ENCODE measurements at places on chromosomes 16 and 17.

- DNase-seq: no peak
Measured at GRCh38 chr17:51230306-51230705, 29.5 kb downstream of the MBTD1 start.

DNA sequence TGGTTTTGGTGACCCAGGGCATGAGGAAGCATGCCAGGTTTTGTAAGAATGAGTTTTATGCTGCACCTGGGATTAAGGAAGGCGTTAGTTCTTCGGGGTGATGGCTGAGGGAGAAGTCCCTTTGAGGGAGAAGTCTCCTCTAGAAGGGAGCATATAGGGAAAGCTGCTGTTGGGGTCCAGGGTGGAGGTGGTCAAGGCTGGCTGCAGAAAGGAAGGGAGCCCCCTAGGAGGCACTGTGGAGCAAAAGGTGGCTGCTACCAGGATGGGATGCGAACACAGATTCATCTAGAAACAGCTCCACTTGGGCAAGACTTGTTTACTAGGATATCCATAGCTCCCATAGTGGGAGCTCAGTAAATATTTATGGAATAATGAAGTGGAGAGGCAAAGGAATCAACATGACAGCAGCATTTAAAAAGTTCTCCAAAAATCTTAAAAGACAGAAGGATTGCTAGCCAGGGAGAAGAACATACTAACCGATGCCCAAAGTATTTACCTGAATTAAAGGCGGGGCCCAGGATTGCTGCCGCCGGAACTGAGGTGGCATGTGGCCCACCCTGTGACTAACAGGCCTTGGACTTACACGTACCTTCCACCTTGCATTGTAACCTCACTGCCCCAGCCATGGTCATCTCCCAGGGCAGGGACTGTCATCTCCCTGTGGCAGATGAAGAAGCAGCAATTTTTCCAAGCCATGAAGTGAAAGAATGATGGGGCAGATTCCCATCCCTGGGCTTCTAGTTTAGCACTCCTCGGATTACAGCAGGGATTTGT lies 7.1 kb upstream of the LPCAT2 start:
- DNase-seq: no peak

- no peak for DNase-seq
Measured at GRCh38 chr16:75862098-75862386, 135.8 kb upstream of the CPHXL start.

DNA sequence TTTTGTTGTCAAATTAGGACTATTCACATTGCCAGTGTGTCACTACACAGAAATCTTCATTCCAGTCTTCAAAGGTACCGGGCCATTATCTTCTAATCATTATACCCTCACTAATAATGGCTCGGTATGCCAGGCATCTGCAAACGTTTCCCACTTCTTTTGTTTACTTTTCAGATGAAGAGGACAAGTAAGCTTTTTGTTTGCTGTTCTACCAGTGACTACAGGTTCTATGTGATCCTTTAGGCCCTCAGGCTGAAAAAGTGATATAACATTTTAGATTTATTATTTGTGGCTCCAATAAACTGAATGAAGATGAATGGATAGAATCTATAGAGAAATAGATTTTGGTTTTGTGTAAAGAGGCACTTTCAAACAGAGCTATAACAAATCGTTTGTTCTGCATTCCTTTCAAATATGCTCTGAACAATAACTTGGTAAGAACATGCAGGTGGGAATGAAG lies 403 bp upstream of the KRTAP3-1 start:
- DNase-seq: no peak

DNA sequence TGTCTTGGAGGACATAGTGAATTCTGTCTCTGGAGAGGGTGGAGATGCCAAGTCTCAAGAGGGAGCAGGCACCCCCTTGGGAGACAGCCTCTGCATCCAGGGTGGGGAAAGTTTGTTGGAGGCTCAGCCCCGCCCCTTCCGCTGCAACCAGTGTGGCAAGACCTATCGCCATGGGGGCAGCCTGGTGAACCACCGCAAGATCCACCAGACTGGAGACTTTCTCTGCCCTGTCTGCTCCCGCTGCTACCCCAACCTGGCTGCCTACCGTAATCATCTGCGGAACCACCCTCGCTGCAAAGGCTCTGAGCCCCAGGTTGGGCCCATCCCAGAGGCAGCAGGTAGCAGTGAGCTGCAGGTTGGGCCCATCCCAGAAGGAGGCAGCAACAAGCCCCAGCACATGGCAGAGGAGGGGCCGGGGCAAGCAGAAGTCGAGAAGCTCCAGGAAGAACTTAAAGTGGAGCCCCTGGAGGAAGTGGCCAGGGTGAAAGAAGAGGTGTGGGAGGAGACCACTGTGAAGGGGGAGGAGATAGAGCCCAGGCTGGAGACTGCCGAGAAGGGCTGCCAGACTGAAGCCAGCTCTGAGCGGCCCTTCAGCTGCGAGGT lies 5.2 kb downstream of the ZNF646 start:
- no peak for DNase-seq

DNA sequence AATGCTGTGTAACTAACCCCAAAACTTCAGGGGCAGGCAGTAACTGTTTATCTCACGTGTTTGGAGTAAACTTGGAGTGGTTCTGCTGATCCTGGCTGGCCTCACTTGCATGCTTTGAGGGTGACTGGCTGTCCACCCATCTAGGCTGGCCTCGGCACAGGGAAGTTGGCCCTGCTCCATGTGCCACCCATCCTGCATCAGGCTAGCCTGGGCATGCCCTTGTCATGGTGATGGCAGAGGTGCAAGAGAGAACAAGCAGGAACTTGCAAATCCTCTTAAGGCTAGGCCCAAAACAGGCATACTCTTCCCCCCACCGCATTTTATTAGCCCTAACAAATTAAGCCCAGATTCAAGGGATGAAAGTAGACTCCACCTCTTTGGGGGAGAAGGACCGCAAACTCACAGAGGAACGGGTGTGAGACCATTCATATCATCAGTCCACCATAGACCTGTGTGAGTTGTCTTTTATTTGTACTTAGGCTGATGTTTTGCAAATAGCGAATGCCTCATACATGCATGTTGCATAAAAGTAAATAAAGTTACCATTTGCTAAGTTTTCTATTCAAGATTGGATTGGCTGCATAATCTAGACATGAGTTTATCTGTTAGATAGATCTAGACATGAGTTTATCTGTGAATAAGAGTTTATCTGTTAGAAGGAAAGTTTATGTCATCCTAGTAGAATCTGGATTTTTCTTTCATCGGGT lies 221.0 kb downstream of the CCDC182 start:
- DNase-seq: no peak

DNA sequence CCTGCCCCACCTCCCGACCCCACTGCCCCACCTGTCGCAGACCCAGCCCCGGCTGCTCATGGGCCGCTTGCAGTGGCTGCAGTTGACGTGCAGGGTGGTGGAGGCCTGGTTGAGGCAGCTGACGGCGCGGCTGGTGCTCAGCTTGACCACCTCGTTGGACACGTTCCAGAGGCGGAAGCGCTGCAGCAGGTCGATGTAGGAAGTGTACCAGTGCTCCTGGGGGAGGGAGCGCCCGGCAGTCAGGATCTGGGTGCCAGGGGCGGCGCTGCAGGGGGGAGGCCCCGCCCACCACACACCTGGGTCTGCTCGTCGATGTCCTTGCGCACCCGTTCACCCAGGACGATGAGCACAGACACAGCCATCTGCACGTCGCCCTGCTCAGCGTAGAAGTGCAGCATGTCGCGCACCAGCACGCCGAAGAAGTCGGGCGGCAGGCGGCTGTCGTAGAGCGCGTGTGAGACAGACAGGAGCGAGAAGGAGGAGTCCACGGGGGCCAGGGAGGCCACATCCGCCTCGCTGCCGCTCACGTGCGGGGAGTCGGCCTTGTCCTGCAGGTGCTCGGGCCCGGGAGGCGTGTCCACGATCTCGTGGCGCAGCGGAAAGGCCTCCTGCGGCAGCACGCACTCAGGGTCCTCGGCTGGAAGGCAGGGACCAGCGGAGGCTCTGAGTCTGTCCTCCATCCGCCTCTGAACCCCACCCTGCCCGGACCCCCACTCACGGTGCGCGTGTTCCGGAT lies 995 bp upstream of the JMJD8 start:
- DNase-seq: no peak

GRCh38 chr16:11092788-11093571 lies 148.6 kb downstream of the CLEC16A start:
- no peak for DNase-seq

DNA sequence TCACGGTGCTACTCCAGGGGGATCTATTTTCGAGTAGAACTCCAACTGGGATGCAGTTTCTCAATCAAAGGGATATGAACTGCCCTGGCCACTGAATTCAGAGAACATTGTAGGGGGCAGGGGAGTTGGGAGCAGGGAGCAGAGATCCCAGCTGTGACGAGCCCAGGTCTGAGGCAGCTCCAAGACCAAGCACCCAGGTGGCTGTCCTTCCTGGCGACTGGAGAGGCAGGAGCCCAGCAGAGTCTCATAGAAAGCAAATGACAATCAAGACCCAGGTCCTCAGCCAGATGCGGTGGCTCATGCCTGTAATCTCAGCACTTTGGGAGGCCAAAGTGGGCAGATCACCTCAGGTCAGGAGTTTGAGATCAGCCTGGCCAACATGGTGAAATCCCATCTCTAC lies 60.1 kb downstream of the TK2 start:
- DNase-seq: no peak

DNA sequence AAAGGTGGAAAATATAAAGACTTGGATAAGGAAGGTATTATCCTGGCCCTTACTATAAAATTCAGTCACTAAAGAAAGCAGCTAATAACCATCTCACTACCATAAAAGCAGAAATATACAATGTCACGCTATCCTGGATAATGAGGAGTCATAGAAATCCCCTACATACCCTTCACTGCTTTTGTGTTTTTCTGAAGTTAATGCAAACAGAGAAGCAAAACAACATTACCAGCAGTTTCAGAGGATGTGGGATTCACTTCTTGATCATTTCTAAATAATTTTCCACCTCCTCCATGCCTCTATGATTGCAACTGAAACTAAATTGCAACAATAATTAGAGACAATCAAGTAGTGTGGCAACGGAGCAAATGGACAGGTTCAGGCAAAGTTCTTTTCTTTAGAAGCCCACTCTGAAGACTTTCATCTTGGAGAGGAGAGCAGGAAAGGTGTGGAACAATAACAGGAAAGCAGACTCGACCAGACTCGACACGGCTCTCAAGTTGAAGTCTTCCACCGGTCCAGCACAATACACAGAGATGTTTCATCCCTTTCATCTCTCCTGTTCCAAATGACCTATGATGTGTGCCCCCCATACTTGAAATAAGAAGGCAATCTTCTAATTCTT lies 10.2 kb downstream of the CYTH1 start:
- no peak for DNase-seq

GRCh38 chr16:85750827-85751697 lies at the start of gene C16orf74:
C16orf74 (minus strand) TSS chr16:85751096; CDS start chr16:85735217, 15,879 bp downstream.
- peak; percentile 50 for DNase-seq

DNA sequence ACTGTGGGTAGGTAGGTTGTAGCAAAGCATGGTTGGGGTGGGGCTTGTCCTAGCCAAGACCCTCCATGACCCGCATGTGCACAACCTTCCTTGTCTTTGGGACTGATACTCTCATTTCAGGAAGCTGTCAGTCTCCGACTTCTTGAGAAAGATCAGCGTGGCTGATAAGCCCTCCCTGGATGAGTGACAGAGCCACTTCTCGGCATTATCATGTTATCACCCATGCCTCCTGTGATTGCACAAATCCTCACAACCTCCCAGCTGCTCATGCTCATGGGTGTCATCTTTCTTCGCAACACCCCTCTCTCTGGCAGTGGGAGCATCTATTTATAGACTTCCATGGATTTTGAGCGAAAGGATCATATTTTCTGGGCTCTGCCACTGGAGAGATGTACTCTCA lies 314.2 kb downstream of the FOXL1 start:
- peak; percentile 49 for DNase-seq

DNA sequence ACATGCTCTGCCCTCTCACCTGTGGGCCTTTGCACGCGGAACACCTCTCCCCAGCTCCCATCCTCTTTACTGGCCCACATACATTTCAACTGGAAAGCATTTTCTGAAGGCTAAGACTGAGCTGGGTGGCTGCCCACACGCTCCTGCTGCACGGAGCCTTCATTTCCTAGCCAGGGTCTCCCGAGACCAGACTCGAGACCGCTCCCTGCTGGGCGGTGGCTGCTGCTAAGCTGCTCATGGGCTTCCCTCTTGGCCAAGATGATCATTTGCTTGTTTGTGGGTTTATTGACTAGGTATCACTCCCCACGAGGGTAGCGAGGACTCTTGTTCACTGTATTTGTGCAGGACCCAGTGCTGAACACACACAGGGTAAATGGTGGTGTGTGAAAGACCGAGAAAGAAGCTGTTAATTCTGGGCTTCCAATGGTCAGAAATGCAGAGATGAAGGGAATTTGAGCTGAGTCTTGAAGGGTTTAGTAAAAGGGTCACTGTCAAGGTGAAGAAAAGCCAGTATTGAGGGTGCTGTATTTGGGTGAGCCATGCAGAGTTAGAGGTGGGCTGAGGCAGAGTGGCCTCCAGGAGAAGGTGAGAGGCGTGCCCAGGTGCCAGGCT lies 907 bp downstream of the TRAPPC2L start:
- DNase-seq: peak; percentile 79

DNA sequence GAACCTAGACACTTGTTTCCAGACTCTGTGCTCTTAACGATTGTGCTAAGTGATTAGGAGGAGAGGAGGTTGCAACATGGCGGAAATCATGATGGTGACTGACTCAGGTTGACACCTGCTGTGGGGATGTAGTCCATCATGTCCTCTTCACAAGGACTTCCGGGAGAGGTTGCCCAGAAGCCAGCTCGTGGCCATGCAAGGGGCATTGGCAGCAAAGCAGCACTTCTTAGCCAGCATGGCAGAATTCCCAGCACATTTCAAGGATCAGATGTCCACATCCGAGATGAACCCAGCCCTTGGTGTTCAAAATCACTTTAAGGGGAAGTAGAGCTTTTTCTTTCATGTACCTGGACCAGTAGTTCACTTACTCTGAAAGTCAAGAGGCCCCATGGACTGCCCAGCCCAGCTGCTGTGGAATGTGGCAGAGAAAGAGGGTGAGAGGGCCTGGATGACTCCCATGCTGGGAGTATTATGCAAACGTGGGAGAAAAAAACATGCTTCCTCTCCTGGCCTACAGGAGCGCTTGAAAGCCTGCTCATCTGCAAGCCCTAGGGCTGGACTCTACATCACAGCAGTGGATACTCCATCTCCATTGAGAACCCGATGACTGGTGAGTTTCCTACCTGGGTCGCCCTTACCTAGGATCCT lies 65.5 kb downstream of the IRX6 start:
- DNase-seq: no peak

GRCh38 chr17:78027121-78027520 lies 68.6 kb downstream of the TNRC6C start:
- no peak for DNase-seq

DNA sequence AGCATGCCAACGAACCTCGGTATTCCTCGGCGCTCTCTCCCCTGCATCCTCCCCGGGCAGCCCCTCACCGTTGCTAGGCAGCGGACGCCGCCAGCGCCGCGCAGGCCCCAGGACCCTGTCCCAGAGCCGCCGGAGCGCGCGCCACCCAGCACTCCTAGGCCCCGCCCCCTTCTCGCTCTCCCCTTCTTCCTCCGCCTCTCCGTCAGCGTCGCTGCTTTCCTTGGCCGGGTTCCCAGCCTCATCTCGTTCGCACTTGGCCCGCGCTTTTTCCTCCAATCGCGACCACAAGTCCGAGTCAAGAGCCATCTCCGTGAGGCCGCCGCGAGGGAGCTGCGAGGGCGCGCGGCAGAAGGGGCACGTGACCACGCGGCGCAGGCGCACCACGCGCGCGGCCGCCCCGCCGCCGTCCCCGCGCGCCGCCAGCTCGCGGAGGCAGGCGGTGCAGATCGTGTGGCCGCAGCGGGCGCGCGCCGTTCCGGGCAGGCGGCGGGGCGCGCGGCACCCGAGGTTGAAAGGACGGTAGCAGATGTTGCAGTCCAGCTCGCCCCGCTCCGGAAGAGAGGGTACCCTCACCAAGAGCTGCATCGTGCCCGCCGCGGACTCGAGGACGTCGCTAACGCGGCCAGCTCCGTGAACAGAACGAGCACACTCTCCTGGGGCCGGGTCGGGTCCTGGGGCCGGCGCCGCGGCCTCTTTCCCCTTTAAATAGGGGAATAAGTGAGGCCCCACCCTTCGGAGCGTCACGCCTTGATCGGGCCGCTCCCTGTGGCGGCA lies at the start of gene RNF227:
Gene RNF227, minus strand, starts transcription at position 679 of the 774 bp plus-strand sequence. Its CDS starts 94 bp downstream, at position 585.
- peak; percentile 97 for DNase-seq

Measured in fibroblast of villous mesenchyme (primary cell).